ENCODE measurements at places on chromosomes 2 and 18.

DNA sequence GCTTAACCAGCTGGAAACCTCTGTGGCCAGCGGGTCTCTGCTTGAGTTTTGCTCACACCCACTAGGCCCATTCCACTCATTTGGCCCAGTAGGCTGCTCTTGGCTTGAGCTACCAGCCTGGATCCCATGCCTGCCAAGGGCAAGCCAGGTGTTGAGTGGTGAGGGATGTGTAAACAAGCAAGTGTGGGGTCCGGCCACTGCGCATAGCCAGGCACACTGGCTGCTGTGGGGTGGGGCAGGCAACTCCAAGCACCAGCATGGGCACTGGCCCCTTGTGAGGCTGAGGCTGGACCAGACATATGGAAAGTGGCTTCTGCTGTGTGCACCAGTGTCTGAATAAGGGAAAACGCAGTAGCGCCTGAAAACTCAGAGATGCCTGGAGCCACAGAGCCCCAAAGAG lies 732.7 kb downstream of the NR4A2 start:
- no peak for DNase-seq

DNA sequence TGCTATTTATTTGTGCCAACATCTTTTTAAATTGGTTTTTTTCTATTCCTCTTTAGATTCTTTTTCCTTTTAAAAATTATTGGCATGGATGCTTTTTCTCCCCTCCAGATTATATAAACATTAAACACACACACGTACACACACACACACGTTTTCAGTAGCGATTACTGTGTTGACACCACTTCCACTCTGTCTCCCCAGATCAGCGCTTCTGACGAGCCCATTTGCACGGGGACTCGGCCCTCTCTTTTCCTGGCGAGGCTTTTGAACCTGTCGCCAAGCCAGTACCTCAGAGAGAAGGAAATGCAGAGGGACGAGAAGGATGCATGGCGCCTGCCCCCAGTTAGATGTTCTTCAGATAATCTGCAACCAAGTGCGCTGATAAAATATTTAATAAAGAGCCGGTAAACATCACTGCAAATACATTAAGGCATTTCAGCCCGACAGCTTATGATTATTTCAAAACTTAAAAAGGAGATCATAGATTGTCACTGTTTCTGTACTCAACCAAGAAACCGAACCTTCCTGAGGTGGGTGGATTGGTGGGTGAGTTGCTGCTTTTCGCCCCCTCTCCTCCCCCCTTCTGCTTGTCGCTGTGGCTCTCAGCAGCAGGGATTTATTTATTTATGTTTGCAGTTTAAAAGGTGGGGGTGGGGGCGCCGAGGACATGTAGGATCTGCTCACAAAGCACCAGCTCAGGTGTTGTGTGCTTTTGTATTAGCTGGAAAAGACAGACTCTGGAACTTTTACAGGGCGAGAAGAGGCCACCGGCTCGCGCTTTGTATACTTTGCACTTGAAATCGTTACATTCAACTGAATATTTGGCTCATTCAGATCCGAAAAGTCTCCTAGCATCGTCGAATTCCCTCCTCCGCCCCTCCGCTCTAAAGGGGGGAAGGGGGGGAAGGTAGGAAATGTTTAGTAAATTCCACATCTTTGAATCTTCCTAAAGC lies 787 bp upstream of the TBR1 start:
- DNase-seq, result no peak

DNA sequence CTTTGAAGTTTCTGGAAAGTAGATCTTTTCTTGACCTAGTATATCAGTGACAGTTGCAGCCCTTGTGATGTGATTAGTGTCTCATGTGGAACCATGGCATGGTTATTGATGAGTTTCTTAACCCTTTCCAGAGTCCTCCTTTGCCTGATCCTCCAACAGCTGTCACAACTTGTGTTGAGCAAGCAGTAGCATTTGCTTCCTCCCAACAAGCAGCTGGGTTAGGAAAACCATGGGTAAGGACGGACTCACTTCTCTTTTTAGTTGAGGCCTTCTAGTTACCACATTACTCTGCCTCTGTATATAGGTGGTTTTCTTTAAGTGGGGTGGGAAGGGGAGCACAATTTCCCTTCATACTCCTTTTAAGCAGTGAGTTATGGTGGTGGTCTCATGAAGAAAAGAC lies 96.3 kb downstream of the XRCC5 start:
- DNase-seq, result no peak

GRCh38 chr18:36380173-36380827 lies 82.8 kb downstream of the FHOD3 start:
- DNase-seq, result no peak

GRCh38 chr2:152729844-152730243 lies 11.4 kb downstream of the ARL6IP6 start:
- DNase-seq, result no peak

DNA sequence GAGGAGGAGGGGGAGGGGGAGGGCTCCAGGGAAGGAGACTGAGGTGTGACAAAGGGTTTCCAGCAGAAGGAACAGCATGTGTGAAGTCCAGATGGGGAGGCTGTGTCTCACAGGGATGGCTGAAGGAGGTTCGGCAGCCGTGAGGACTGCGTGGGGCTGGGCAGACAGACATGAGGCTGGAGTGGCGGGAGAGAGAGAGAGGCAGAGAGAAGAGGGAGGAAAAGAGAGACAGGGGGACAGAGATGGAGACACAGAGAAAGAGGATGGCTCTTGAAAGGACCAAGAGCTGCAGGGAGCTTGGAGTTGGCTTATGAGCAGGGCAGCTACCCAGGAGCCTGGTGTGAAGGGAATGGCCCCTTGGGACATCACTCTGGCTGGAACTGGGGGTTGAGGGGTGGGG lies 138.9 kb upstream of the ASB18 start:
- no peak for DNase-seq

DNA sequence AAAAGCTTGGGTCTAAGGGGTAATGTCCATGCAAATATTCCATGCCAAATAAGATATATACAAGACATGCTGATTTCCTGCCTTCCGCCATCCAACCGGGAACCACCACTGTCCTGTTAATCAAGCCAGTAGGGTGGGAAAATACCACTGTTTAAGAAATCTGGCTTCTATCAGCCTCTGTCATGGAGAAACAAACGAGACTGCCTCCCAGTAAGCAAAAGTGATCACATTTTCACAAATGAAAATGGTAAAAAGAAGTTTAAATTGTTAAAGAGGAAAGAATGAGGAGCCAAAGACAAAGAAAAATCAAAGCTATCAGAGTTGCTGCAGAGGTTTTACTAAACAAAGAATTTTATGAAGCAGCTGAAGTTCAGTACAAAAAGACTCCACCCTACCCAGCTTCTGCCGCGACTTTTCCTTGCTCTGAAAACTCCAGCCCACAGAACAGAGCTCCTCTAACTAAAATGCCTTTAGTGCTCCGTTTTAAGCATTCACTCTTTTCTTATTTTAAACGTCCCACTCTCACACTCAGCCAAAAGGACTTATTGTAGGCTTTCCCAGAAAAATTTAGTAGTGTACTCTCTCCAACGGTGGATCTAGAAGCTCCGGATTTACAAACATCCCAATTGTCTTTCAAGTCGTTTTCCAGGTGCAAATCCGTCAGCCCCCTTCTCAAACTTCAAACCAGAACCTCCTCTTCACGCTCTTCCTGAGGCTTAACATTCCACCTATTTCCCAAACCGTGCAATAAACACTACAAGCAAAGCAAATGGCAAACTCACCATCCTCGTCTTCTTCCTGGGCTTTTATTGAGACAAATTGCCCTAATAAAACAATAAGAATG lies 613 bp downstream of the COL5A2 start:
- DNase-seq, result no peak

GRCh38 chr2:204763974-204764703 lies 218.9 kb downstream of the PARD3B start:
- DNase-seq, result no peak

DNA sequence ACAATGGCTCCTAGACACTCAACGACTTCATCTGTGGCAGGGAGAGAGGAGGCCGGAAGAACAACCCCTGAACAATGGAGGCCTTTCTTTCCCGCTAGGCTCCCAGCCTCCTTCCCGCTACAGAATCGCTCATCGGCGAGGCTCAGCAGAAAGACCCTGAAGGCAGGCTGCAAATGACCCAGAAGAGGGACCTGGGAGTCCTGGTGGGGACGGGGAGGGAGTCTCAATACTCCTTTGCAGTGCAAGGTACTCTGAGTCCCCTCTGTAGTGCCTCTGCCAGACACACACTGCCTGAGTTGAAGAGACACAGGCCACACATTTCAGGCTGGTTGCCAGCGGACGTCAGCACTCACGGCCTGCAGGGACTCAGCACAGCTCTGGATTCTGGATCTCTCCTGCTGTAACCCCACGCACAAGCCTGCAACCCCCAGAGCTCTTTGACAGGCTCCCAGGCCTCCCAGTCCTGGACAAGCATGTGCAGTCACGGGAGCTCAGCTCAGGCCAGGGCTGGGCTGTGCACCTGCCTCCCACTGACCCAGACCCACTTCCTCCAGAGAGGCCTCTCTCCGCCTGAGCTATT lies 6.1 kb downstream of the GPR17 start:
- DNase-seq, result no peak

DNA sequence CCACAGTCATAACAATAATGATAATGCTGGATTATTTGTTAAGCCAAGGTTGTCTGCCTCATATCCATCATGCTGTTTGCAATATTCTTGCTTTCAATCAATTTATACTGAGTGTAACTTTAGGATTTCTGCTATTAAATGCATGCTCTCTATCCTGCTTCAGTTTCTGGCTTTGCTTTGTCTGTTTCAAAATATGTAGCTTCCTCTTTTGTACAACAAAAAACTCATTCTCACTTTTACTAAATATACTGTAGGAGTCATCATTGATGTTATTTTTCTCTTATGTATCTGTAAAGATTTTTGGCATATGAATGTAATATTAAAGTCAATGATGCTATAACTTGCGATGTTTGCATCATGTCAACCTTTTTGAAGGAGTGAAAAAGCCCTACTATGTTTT lies 149.3 kb downstream of the GPD2 start:
- no peak for DNase-seq

DNA sequence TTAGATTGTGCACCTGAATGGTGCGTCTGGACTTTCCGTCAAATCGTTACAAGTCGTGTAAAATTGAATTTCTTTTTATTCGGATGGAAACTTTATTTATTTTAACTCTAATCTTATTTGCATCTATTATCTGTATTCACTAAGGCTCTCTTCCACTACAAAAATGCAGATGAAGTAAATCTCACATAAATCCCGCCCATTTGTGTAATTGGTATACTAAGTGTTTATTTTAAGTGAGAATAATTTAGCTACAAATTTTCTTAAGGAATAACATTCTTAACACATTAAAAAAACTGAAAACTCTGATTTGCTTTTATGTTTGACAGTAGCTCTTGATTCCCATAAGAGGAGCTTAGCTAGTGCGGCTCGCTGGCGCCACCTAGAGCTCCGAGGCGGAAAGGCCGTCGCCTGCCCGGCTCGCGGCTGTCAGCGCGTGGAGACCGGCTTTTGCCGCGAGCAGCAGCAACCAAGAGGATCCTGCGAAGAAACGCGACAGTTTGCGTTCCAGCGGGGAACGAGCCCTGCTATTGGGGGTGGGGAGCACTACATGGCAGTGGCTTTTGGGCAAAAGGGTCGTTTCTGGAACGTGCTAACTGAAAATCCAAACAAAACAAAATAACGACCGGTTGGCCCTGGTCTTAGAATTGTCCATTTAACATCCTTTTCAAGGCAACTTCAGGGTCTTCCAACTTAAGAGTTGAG lies 6.7 kb downstream of the SP9 start:
- peak; percentile 85 for DNase-seq

GRCh38 chr2:108058576-108059137 lies 72.3 kb downstream of the SLC5A7 start:
- no peak for DNase-seq

- DNase-seq, result no peak
Measured at GRCh38 chr2:195899226-195899625, 169.4 kb downstream of the DNAH7 start.

All from natural killer cell treated with Interleukin-12 subunit alpha and Interleukin-12 subunit beta and Interleukin-15 and Interleukin-18, amount 100 ng/mL, for 72 hours (primary cell).